ENCODE measurements at places on chromosomes 16 and 17. TPM values are rescaled to one million over a fixed set of nuclear protein-coding genes. Genes with fewer than 3 reads are reported as not detected.

DUXB gene
- not detected for total RNA-seq

GRCh38 chr17:79829004-79829403 lies 10.2 kb downstream of the CBX4 start:
- DNase-seq, result no peak

GRCh38 chr16:85381738-85382592 lies 231.2 kb upstream of the GSE1 start:
- DNase-seq, result no peak

- DNase-seq, result no peak
Observed at GRCh38 chr17:59825533-59826322, 67.0 kb downstream of the TUBD1 start.

Measured in mesothelial cell of epicardium (in vitro differentiated cells).